ENCODE measurements at places on chromosomes 5 and 9. TPM values are rescaled to one million over a fixed set of nuclear protein-coding genes. Genes with fewer than 3 reads are reported as not detected.

DNA sequence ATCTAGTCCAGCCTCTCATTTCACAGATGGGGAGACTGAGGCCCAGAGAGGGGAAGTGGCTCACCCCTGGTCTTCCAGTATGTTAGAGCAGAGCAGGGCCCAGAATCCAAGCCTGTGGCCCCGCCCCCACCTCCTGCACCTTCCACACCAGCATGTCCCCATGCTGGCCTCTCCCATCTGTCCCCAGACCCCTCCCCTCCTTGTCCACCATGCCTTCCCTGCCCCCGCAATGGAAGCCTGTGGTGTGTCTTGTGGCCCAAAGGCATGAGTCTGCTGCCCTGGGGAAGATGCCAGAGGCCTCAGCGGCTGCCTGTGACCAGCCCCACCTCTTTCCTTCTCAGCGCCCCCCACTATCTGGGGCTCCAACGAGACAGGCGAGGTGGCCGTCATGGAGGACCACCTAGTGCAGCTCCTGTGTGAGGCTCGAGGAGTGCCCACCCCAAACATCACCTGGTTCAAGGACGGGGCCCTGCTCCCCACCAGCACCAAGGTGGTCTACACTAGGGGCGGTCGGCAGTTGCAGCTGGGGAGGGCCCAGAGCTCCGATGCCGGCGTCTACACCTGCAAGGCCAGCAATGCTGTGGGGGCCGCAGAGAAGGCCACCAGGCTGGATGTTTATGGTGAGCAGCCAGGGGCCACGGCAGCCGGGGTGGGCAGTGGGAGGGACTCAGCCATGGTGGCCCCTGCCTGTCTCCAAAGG, 87.2 kb downstream of the HMCN2 start:
- H3K4me1 ChIP-seq, result no peaks in the 10 kb centered on the region
- no peaks in the 10 kb centered on the region for H3K36me3 ChIP-seq

DNA sequence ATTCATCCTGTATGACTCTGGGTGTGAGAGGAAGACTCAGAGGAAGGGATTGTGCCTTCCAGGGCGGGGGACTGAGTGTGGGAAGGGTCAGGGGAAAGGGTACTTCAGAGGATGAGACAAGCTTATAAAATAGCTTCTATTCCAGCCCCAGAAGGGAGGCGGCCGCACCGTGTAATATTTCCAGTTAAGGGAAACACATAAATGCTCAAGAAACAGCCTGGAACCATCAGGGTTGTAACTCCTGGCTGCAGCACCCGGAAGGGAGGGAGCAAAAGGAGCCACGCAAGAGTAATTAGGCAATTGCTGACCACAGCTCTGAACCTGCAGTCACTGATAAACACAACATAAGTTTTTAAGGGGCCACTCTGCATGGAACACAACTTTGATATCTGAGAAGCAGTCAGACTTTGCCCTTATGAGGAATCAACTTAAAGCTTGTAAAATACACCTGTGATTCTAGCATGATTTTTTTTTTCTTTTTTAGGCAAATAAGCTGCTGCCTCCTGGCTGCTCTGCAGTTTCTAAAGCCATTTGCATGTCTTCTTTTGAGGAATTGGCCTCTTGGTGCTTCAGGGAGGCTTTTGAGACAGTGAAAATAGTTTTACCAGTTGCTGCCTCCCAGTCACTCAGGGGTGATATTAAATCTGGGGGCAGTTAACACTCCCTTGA, 382.7 kb downstream of the ENC1 start:
- no peak for DNase-seq
- H3K27ac ChIP-seq, result no peak overlapping the region
- no peak overlapping the region for H3K4me3 ChIP-seq
- H3K36me3 ChIP-seq, result no peaks in the 10 kb centered on the region

The RLN1 gene
- total RNA-seq, result 5.1 TPM

The ECM2 gene
- not detected for total RNA-seq

The PIP5KL1 gene
- 2.0 TPM for total RNA-seq

DNA sequence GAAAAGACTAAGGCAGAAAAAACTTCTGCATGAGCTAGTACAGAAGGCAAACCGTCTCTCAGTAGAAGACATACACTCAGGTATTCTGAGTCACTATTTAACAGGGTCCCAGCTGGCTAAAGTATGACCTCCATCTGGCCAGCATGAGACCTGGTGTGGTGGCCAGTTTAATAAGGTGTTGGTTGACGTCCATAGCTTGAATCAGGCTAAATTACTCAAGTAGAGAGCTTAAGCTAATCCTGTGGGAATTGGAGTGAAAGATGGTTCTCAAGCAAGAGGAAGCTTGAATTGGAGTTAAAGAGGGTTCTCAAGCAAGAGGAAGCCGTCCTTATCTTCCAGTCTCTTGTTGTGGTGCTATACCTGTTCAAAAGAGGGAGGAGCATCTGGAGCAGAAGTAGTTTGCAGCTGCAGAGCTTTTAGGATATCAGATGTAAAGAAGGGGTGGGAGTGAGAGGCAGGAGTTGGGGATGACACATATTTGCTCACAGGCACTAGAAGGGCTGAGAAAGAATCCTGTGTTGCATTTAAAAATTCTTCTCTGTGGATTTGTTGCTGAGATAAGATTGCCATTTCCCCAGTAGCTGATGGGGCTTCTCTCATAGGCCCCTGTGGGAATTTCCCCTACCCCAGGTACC, 136.1 kb upstream of the RUSC2 start:
- DNase-seq, result no peak
- H3K36me3 ChIP-seq, result no peaks in the 10 kb centered on the region
- H3K27me3 ChIP-seq, result peaks cover 3% of the 10 kb centered on the region
- H3K27ac ChIP-seq, result no peak overlapping the region

GRCh38 chr5:159548517-159548916, 218.2 kb upstream of the IL12B start:
- H3K36me3 ChIP-seq, result no peaks in the 10 kb centered on the region
- no peak overlapping the region for H3K4me3 ChIP-seq

GRCh38 chr9:4987961-4988421, 2.9 kb downstream of the JAK2 start:
- DNase-seq, result peak; percentile 54
- H3K27ac ChIP-seq, result no peak overlapping the region
- peaks cover 32% of the 10 kb centered on the region for H3K4me1 ChIP-seq
- H3K4me3 ChIP-seq, result no peak overlapping the region

DNA sequence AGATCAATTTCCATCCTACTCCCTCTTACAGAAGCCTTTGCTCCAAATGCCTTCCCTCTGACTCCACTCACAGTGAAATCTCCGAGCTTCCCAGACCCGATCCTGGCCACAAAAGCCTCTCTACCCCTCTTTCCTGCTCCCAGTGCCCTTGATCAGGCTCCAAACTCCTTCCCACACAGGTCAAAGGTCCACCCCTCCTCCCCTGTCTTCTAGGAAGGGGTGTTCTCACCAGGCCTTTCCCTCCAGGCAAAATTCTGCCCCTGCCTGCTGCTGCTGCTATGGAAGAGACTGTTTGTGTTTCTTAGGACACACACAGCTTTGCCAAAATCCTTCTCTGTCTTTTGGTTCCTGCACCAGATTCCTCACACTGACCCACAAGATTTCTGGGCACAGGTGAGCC, 85.8 kb upstream of the ALDH1A1 start:
- H3K27me3 ChIP-seq, result peaks cover 12% of the 10 kb centered on the region
- no peak for DNase-seq
- H3K4me3 ChIP-seq, result no peak overlapping the region

GRCh38 chr5:157592594-157592993, 17.0 kb upstream of the ADAM19 start:
- no peaks in the 10 kb centered on the region for H3K4me1 ChIP-seq
- H3K4me3 ChIP-seq, result no peak overlapping the region
- no peak for DNase-seq
- H3K36me3 ChIP-seq, result peaks cover 7% of the 10 kb centered on the region
- H3K27me3 ChIP-seq, result peaks cover 1% of the 10 kb centered on the region

The SLC31A1 gene
- total RNA-seq, result 3.7 TPM

GRCh38 chr9:34572092-34572491, 17.4 kb downstream of the CNTFR start:
- H3K4me3 ChIP-seq, result no peak overlapping the region
- no peak for DNase-seq
- no peak overlapping the region for H3K27ac ChIP-seq
- no peaks in the 10 kb centered on the region for H3K4me1 ChIP-seq

DNA sequence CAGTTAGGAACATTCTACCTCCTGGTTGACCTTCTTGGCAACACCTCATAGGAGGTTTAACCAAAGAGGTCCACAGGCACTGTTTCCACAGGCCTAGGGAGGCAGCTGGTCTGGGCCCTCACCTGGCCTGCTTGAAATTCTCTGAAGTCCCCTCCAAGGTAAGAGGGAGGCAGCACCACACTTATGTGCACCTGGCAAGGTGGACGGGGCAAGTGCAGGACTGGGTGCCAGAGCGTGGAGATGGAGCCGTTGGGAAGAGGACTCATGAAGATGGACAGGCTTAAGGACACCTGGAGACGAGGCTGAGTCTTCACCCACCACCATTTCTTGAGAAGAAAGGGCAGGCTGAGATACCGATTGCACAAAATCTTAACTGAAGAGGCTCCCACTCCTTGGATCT, 6.6 kb upstream of the BARHL1 start:
- H3K27me3 ChIP-seq, result peaks cover 47% of the 10 kb centered on the region
- H3K27ac ChIP-seq, result no peak overlapping the region
- DNase-seq, result no peak
- peaks cover 6% of the 10 kb centered on the region for H3K4me1 ChIP-seq

GRCh38 chr9:17760250-17760649, 181.4 kb downstream of the SH3GL2 start:
- peaks cover 1% of the 10 kb centered on the region for H3K27me3 ChIP-seq
- H3K27ac ChIP-seq, result no peak overlapping the region
- H3K4me1 ChIP-seq, result no peaks in the 10 kb centered on the region
- H3K36me3 ChIP-seq, result no peaks in the 10 kb centered on the region

The PDE6A gene
- not detected for total RNA-seq

The RNF180 gene
- total RNA-seq, result not detected

DNA sequence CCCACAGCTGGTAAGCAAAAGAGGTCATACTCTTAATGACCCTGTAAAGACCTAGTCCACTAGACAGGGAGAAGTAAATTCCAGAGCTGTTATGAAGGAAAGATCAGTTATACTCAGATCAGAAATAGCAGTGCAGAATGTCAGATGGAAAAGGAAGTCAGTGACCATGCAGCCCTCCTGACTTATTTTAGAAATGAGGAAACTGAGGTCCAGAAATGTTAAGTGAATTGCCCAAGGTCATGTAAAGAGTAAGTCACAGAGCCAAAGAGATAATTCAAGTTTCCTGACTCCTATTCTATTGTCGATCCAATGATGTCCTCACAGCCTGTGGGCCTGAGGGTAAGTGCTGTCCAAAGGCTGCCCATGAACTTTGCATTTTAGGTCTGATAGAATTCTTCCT, 214.9 kb upstream of the IL12B start:
- no peak overlapping the region for H3K4me3 ChIP-seq
- H3K27ac ChIP-seq, result no peak overlapping the region
- peaks cover 13% of the 10 kb centered on the region for H3K27me3 ChIP-seq
- no peak for DNase-seq

DNA sequence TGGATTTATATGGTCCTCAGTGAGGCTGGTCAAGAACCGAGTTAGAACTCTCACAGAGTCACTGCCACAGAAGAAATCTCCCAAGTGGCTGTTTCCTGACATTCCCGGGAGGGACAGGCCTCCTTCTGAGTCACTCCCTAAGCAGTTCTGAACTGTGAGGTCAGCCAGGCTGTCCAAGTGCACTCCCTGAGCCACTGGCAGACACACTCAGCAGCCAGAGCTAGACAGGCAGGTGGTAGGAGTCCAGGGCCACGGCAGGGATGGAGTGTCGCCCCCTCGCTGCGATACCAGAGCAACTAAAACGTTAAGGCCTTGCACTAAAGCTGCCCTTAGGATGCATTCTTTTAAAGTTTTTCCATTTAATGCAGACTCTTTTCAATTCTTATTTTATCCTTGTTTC, 3.4 kb downstream of the IL4 start:
- H3K27me3 ChIP-seq, result no peaks in the 10 kb centered on the region
- peaks cover 21% of the 10 kb centered on the region for H3K4me1 ChIP-seq
- no peak overlapping the region for H3K4me3 ChIP-seq
- DNase-seq, result no peak
- no peak overlapping the region for H3K27ac ChIP-seq

DNA sequence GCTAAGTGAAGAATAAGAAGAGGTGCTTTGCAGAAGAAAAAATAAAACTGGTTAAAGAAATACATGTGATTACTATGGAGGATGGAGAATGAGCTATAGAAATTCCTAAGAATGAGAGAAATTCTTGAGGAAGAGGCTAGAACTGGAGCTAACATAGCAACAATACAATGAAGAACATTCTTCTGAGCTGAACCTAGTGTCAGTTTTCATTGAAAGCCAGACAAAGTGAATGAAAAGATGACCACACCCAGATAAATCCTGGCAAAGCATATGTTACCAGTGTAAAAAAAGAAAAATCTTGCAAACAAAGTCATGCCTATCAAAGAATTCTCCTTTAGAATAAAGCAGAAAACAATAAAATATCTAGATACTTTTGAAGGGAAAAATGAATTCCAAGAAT, 39.6 kb downstream of the SGCD start:
- H3K4me3 ChIP-seq, result no peak overlapping the region
- H3K4me1 ChIP-seq, result no peaks in the 10 kb centered on the region
- no peaks in the 10 kb centered on the region for H3K36me3 ChIP-seq
- no peak overlapping the region for H3K27ac ChIP-seq
- peaks cover 7% of the 10 kb centered on the region for H3K27me3 ChIP-seq

GRCh38 chr5:122035913-122036312, 42.1 kb downstream of the LOX start:
- peaks cover 26% of the 10 kb centered on the region for H3K36me3 ChIP-seq
- no peaks in the 10 kb centered on the region for H3K27me3 ChIP-seq
- DNase-seq, result no peak
- no peaks in the 10 kb centered on the region for H3K4me1 ChIP-seq

The ANKDD1B gene
- 0.75 TPM for total RNA-seq

- H3K27me3 ChIP-seq, result no peaks in the 10 kb centered on the region
- H3K4me1 ChIP-seq, result peaks cover 39% of the 10 kb centered on the region
These were observed 823 bp downstream of the ST6GALNAC6 start for GRCh38 chr9:127898433-127899127.

GRCh38 chr5:43000111-43000840, 39.8 kb downstream of the ANXA2R start:
- H3K27ac ChIP-seq, result no peak overlapping the region
- peaks cover 12% of the 10 kb centered on the region for H3K27me3 ChIP-seq
- peaks cover 32% of the 10 kb centered on the region for H3K4me1 ChIP-seq
- H3K4me3 ChIP-seq, result peak overlapping the region; percentile 30
- H3K36me3 ChIP-seq, result no peaks in the 10 kb centered on the region

GRCh38 chr5:141192110-141192725, at the start of gene PCDHB10:
TSS of gene PCDHB10 (plus strand) at chr5:141192353. CDS start at chr5:141192553, 200 bp downstream.
- peaks cover 26% of the 10 kb centered on the region for H3K36me3 ChIP-seq
- no peak within 1 kb of the TSS for H3K27ac ChIP-seq
- peaks cover under 1% of the 10 kb centered on the region for H3K4me1 ChIP-seq
- peaks cover 45% of the 10 kb centered on the region for H3K27me3 ChIP-seq
- no peak within 1 kb of the TSS for H3K4me3 ChIP-seq
- DNase-seq, result no peak

- no peak overlapping the region for H3K4me3 ChIP-seq
- no peak overlapping the region for H3K27ac ChIP-seq
- no peaks in the 10 kb centered on the region for H3K27me3 ChIP-seq
- no peak for DNase-seq
These were observed 91.9 kb downstream of the CAMSAP1 start for GRCh38 chr9:135815413-135815812.

- no peak for DNase-seq
- peaks cover 5% of the 10 kb centered on the region for H3K4me1 ChIP-seq
- H3K36me3 ChIP-seq, result peaks cover 4% of the 10 kb centered on the region
- no peak overlapping the region for H3K27ac ChIP-seq
These were observed 277.9 kb downstream of the GAS1 start for GRCh38 chr9:86669422-86669821.

Measured in naive thymus-derived CD8-positive, alpha-beta T cell (primary cell).